Placental epithelial cell (primary cell): ENCODE measurements at places on chromosomes 13 and 19. TPM values are rescaled to one million over a fixed set of nuclear protein-coding genes. Genes with fewer than 3 reads are reported as not detected.

Gene GPR4
- total RNA-seq: not detected in 2 replicates

Gene ZNF98
- total RNA-seq: 1.2 and 1.4 TPM in 2 replicates

Gene DOCK6
- total RNA-seq: 29.5 and 34.2 TPM in 2 replicates

Gene MBD3L2
- total RNA-seq: not detected in 2 replicates

Gene CEACAM20
- not detected in 2 replicates for total RNA-seq

Gene RDH8
- total RNA-seq: not detected in 2 replicates
